ENCODE measurements at places on chromosomes 6 and 20.

- DNase-seq: no peak
These were observed 225.6 kb downstream of the PLCB1 start for GRCh38 chr20:8357703-8358102.

- no peak for DNase-seq
These were observed 28.7 kb downstream of the ANKS1A start for GRCh38 chr6:34917626-34918285.

- no peak for DNase-seq
These were observed 108.5 kb downstream of the MMS22L start for GRCh38 chr6:97174471-97174870.

DNA sequence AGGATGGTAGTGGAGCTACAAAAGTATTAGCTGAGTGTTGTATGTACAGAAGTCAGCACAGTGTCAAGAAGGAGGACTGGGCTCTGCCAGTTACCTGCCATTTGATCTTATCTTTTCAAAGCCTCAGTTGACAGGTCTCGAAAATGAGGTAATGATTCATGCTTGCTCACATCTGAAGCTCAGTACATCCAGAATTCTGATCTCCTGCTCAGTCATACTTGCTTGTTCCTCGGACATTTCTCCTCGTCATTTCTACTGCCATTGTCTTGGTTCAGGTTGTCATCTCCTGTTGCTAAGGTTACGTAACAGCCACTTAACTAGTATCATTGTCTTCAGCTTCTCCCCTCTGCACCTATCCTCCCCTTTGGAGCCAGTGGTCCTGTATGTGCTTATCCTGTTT lies 89.5 kb downstream of the SLX4IP start:
- no peak for DNase-seq

DNA sequence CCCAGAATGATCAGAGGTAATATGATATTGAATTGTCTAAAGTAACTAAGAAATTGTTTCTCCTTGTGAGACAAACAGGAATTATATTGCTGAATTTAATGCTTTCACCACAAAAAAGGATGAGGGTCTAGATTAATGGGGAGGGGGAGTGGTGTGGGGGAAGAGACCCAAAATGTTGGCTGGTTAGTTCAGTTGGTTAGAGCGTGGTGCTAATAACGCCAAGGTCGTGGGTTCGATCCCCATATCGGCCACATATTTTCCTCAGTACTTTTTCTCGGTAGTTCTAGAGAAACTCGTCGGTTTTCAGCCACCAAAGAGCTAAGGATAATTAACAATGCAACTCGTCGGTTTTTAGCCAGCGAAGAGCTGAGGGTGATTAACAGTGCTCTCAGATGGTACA lies 26.3 kb downstream of the PRSS16 start:
- DNase-seq: no peak

- no peak for DNase-seq
These were observed 221.0 kb downstream of the FRK start for GRCh38 chr6:115839583-115840181.

DNA sequence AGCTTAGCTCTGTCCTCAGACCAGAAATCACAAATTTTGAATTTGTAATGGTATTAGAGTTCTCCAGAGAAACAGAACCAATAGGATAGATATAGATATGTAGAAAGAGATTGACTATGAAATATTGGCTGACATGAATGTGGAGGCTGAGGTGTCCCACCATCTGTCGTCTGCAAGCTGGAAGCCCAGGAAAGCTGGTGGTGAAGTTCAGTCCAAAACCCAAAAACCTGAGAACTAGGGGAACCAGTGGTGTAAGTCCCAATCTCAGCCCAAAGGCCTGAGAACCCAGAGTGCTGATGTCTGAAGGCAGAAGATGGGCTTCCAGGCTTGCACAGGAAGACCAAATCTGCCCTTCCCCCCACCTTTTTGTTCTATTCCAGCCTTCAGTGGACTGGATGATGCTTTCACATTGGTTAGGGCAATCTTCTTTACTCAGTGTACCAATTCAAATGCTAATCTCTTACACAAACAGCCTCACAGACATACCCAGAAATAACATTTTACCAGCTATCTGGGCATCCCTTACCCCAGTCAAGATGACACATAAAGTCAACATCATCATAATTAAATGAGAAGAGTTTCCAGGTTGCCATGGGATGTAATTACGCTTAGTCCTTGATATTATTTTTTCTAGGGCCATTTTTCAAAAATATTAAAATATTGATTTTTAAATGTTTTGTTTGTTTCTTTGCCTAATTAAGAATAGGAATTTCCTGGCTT lies 570.8 kb downstream of the UTRN start:
- no peak for DNase-seq

DNA sequence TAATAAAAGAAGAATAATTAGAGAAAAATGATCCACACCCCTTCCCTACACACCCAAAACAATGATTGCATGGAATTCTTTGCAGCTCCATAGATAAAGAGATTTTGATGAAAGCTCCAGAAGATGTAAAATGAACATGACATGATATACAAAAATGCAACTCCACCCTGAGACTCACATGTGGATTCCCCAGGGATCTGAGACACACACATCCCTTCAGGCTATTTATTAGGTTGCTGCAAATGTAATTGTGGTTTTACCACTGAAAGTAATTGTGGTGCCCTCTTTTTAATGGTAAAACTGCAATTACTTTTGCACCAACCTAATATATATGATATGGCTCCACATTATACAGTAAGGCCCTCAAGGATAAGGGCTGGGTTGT lies 40.4 kb upstream of the TBC1D7 start:
- DNase-seq: no peak

DNA sequence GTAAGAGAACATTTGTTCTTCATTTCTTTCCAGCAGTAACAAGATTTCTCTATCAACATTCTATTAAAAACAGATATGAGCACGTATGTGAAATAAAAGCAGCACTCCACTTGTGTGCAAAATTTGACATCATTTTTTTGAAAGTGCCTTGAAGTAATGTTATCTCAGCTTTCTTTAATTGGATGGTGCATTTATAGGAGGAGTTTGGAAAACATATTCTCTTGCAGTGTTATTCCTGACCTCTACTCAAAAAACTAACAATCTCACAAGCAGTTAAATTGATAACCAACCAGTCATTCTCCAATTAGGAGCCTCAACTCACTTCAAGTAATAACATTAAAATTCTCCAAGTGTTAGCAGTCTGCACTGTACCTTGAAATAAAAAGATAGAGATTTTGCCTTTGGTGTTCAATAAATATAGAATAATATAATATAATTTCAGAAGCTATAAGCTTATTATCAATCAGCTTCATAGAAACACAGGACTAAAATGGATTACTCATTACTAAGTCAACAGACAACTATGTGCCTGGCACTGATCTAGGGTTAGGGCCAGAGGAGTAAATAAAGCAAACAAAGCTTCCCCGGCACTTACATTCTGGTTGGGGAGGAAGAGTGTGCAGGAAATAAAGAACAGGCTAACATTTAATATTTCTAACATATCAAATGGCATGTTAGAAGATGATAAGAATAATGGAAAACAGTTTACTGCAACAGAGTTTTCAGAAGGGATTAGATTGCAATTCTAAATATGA lies 149.0 kb upstream of the SGK1 start:
- no peak for DNase-seq

DNA sequence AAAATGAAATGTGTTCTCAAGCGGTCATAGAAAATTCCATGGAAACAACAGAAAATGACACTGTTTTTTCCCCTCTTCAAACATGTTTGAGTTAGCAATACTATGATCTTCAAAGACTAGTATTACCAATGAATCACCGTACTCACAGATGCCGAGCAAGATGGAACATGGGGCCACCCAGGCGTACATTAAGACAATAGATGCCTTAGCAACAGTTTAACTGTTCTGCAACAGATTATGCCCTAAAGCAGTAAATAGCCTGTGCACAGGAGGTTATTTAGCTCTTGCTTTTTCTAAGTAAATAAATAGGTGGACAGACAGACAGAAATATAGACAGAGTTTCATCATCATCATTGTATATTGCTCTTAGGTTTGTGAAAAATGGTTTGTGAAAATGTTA lies 284.0 kb upstream of the DEFB112 start:
- DNase-seq: no peak

DNA sequence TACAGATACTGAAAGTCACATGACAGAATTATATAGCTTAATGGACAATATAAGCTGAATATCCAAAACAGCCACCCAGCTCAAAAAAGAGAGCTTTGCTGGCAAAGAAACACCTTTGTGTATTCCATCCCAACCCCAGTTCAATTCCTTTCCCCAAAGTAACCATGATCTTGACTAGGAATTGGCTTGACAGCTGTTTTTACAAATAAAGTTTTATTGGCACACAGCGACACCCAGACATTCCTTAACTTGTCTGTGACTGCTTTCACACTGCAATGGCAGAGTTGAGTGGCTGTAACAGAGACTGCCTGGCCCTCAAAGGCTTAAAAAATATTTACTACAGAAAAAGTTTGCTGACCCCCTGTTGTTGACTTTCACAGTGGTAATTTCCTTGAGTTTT lies 264.0 kb upstream of the TSHZ2 start:
- DNase-seq: no peak

GRCh38 chr6:150143516-150144293 lies 861 bp downstream of the PPP1R14C start:
- no peak for DNase-seq

- DNase-seq: no peak
These were observed 650.7 kb downstream of the KIF16B start for GRCh38 chr20:15922556-15922955.

- no peak for DNase-seq
These were observed 11.5 kb downstream of the KCNB1 start for GRCh38 chr20:49470922-49471321.

- DNase-seq: no peak
These were observed 98.1 kb upstream of the PTPN1 start for GRCh38 chr20:50412069-50412468.

DNA sequence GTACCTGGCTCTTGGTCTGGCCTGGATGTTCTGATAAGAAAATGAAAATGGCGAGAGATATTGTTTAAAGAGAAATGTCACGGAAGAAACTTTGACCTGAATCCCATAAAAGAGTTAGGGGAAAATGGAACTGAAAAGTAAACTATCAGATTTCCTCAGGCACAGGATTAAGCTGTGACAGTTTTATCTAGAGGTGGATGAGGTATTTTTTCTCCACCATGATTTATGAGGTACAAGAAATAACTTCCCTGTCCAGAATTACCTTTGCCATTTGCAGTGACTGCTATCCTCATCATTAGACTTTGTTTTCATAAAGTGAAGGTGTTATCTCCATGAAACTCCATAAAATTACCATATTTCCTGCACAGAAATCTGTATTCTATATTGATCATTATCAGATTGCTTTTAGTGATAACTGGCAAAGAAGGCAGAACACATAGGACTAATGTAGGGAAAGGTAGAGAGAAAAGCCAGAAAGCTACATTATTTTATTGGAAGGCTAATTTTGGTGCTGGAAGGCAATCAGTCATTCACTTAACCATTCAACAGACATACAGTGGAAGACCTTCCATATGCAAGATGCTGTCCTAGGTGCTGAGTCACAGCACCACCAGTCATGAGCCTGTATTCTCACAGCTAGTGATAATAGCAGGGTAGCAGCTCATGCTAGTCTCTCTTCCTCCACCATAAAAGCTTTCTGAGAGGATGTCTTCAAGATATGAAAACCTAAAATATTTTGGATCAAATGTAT lies 427.3 kb upstream of the CITED2 start:
- DNase-seq: no peak

GRCh38 chr6:22653980-22654610 lies 84.7 kb downstream of the HDGFL1 start:
- no peak for DNase-seq

DNA sequence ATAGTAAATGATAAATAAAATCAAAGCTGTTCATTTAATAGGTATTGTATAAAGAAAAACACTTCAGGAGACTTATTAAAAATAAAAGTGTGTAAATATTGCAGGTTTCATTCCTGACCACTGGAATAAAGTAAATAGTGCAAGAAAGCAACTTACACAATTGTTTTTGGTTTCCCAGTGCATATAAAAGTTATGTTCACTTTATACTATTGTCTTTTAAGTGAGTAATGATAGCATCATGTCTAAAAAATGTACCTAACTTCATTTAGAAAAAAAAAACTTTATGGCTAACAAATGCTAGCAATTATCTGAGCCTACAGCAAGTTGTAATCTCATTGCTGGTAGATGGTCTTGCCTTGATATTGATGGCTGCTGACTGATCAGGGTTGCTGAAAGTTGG lies 726.6 kb upstream of the POU3F2 start:
- DNase-seq: no peak

DNA sequence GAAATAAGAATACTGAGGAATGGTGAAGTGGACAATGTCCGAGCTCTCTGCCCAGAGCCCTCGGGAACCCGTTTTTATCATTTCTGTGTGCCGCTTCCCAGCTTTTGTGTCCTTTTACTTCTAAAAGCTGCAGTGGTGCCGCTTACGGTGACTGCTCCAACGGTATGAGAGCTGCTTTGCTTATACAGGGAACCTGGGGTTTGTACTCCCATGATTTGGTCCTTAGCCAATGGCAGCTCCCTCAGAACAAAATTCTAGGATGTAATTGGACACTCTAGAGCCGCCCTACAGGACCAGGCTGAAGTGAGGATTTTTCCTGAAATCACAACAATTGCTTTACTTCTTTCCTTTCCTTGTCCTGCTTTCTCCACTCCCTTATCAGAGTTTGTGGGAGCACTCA lies 24.2 kb upstream of the PCSK2 start:
- no peak for DNase-seq

GRCh38 chr6:17097982-17098381 lies 3.9 kb upstream of the STMND1 start:
- no peak for DNase-seq

GRCh38 chr20:50728486-50728980 lies 2.8 kb upstream of the PARD6B start:
- no peak for DNase-seq

DNA sequence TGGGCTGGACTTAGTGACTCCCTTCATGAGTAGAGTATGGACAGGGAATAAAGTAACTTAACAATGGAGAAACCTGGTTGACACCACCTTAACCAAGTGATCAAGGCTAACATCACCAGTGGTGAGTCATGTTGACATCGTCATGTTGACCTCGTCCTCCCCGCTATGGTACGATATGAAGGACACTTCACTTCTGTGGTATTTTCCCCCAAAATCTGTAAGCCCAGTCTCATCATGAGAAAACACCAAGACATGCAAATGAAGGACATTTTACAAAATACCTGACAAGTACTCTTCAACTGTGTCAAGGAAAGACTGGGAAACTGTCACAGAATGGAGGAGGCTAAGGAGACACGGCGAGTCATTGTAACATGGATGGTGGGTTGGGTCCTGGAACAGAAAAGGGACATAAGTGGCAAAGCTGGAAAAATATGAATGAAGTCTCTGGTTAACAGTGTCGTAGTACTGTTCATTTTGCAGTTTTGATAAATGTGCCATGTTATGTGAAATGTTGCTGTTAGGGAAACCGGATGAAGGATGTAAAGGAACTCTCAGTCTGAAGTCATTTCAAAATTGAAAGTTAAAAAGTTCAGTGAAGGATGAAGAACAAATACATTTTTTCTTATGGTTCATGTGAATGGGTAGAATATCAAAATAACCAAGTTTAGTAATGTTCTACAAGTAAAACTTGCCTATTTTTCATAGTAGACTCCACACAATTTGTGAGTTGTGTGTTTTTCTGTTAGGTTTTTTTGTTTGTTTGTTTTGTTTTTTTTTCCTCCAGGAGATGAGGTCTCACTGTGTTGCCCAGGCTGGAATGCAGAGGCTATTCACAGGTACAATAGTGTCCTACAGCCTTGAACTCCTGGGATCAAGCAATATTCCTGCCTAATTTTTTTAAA lies 247.5 kb downstream of the TMEM242 start:
- DNase-seq: no peak
